Globus pallidus (tissue), 1 donor: ENCODE measurements at places on chromosomes 7 and 10.
A peak's percentile ranks its signal among the peaks of the same experiment; 100 is the strongest.

DNA sequence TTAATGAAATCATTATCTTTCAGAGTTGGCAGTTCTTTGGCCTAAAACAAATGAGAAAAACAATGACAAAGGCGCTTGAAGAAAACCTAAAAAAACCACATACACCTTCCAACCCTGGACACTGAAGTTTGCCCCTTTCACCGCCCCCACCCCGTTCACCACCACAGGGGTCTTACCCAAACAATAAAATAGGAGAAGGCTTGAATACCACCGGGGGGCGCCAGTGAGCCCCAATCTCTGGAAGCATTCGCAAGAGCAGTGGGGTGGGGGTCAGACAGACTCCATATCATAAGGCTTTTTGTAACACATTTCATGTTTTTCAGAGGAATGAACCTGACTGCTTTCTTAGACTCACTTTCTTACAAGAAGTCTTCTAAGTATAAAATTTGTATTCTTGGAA is 163.6 kb downstream of the PIP4K2A start:
- DNase-seq, result peak; percentile 46

DNA sequence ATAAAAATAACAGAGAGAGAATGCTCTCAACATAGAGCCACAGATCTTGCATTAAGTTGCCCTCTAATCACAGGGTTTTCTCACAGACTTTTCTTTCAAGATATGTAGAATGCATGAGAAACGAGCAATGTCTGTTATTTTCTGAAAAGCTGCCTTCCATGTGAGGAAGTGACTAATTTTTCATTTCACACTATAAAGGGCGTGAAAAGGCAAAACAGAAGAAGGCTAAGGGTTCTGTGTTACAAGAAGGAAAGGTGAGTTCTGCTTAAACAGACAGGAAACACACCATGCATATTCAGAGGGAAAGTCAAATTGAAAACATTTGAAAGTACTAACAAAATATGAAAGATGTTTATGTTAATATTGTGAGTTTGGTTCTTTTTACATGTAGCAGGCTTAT is 189.2 kb downstream of the SEMA3D start:
- DNase-seq, result no peak

- DNase-seq, result no peak
These were observed 120.6 kb downstream of the GLCCI1 start for GRCh38 chr7:8089036-8089780.

- no peak for DNase-seq
These were observed 1.5 kb upstream of the FMC1 start for GRCh38 chr7:139339698-139340036.

DNA sequence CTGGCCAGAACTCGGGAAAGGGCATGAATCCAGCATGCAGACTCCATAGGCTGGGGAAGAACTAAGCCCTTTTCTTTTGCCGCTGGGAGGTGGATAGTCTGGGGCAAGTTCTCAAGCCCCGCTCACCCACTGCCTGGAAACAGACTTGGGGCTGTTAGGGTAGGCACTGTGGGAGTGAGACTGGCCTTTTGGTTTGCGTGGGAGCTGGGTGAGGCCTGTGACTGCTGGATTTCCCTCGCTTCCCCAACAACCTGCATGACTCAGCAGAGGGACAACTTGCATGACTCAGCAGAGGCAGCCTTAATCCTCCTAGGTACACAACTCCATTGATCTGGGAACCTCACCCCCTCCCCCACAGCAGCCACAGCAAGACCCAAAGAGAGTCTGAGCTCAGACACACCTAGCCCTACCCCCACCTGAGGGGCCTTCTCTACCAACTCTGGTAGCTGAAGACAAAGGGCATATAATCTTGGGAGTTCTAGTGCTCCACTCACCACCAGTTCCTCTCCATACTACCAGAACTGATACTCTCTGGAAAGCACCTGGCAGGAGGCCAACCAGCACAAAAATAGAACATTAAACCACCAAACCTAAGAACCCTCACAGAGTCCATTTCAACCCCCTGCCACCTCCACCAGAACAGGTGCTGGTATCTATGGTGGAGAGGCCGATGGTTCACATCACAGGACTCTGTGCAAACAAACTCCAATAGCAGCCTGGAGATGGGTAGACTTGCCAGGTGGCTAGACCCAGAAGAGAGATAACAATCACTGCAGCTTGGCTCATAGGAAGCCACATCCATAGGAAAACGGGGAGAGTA is 81.4 kb upstream of the LAMB4 start:
- DNase-seq, result peak; percentile 4

DNA sequence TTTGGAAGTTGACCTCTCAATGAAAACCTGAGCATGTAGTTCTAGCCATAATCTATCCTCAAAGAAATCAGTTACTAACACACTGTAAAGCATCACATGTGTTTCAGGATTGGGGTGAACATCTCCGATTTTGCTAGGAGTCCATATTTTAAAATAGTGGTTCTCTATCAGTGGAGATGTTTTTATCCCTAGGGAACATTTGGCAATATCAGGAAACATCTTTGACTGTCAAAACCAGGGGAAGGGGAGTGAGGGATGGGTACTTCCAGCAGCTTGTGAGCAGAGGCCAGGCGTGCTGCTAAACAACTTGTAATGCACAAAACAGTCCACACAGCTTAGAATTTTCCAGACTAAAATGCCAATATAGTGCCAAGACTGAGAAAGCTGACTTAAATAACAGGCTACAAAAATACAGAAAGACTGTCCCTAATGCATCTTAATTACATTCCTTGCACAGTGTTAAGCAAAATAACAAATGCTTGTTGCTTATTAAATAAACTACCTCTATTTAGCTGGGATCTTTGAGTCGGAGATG is 120.9 kb downstream of the CRPPA start:
- DNase-seq, result no peak

DNA sequence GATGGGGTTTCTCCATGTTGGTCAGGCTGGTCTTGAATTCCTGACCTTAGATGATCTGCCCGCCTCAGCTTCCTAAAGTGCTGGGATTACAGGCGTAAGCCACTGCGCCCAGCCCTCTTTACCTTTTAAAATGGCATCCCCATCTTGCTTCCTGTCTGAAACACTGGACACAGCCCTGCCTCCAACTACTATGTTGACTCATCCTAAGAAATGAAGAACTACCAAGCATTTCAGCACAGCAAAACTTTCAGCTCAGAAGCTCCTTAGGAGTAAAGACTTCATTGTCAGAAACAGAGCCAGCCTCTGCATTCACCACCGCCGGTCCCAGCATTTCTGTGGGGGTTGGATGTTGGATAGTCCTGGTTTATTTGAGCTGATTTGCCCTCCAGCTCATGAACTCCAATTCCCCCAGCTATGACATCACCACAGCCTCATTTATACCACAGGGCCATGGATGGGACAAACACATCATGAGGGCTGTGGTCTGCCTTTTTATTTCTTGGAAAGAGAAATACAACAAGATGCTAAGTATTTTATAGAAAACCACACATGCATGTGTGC is 123.5 kb downstream of the ADCY1 start:
- DNase-seq, result no peak

- DNase-seq, result no peak
These were observed 32.1 kb downstream of the HERC4 start for GRCh38 chr10:68043030-68043429.

- no peak for DNase-seq
These were observed 217.2 kb downstream of the XPNPEP1 start for GRCh38 chr10:109706026-109706560.
